ENCODE measurements at places on chromosomes 13 and 19. TPM values are rescaled to one million over a fixed set of nuclear protein-coding genes. Genes with fewer than 3 reads are reported as not detected.

RYR1 gene
- not detected for total RNA-seq

KLC3 gene
- 0.37 TPM for total RNA-seq

POSTN gene
- not detected for total RNA-seq

DNA sequence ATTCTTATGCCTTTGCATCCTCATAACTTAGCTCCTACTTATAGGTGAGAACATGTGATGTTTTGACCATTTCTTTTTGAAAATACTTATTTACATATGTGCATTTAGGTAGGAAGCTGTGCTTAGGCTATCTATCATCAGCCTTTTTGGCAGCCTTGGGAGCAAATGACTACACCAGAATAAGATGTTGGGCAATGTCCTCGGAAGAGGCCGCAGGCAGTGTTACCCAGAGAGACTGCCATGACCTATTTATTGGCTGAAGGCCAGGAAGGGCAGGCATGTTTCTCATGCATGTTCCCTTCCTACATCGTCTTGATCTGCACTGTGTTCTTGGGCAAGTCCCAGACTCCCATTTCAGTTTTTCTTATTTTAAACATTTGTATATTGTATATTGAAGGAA is 122.3 kb downstream of the B3GLCT start:
- H3K27ac ChIP-seq: no peak overlapping the region
- no peaks in the 10 kb centered on the region for H3K36me3 ChIP-seq
- DNase-seq: no peak
- no peaks in the 10 kb centered on the region for H3K27me3 ChIP-seq
- no peak overlapping the region for H3K4me3 ChIP-seq

DNA sequence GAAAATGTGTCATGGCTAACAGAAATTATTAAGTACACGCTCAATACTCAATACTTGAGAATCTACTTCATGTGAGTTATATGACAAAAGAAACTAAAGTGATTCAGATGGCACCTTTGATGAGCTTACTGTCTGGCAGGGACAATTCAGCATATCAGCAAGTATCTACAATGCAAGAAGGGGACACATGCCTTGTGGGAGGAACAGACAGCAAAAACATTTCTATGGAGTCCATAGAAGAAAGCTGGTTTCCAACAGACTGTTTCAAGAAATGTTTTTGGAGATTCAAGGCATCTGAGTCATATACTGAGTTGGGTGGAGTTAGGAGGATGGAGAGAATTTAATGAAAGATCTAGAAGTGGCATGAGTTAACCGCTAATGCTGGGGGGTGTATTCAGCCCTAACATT is 54.7 kb downstream of the MBNL2 start:
- no peak overlapping the region for H3K4me3 ChIP-seq
- peaks cover 28% of the 10 kb centered on the region for H3K36me3 ChIP-seq
- no peak overlapping the region for H3K27ac ChIP-seq
- H3K4me1 ChIP-seq: peaks cover 57% of the 10 kb centered on the region

- no peak overlapping the region for H3K27ac ChIP-seq
- no peaks in the 10 kb centered on the region for H3K27me3 ChIP-seq
- no peak overlapping the region for H3K4me3 ChIP-seq
- H3K4me1 ChIP-seq: no peaks in the 10 kb centered on the region
Measured at GRCh38 chr19:54969647-54970046, 3.5 kb downstream of the NLRP2 start.

DNA sequence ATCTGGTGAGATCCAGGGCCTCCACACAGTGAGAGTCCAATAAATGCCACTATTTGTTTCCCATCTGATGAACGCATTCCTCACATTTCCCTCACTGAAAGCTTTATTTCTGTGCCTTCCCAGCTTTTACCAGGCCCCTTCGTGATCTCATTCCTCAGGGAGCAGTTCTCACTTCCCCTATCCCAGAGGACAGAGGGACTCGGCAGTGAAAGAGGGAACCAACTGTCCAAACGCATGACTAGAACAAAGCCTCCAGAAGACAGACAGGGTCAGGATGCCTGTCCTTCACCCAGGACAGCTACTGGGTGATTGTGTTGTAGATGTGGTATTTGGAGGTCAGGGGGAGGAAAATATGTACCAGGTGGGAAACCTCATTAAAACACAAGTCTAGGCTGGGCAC is 2.0 kb upstream of the ZBTB45 start:
- no peak for DNase-seq
- H3K4me1 ChIP-seq: peaks cover 9% of the 10 kb centered on the region
- H3K36me3 ChIP-seq: peaks cover 13% of the 10 kb centered on the region
- H3K27me3 ChIP-seq: no peaks in the 10 kb centered on the region
- no peak overlapping the region for H3K4me3 ChIP-seq

- no peak overlapping the region for H3K27ac ChIP-seq
- H3K4me1 ChIP-seq: no peaks in the 10 kb centered on the region
- no peaks in the 10 kb centered on the region for H3K27me3 ChIP-seq
- H3K36me3 ChIP-seq: no peaks in the 10 kb centered on the region
- H3K4me3 ChIP-seq: no peak overlapping the region
- DNase-seq: no peak
Measured at GRCh38 chr13:29106651-29107050, 286.5 kb downstream of the MTUS2 start.

DNA sequence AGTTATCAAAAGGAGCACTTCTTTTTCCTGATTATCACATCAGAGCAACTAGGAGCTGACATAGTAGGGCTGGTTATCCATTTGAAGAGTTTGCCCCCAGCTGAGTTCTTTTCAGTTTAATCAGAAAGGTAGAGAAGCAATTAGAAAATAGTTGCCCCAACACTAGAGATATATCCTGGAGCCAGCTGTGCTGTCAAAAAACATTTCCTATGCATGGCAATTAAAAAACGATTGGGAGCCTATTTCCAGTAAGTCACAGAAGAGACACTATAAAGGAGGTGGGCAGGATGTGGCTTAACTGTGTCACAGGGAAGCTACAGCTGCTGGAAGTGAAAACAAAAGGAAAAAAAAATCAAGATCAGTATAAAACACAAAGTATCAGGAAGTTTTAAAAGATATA is 155.7 kb upstream of the SLITRK1 start:
- DNase-seq: no peak
- H3K27ac ChIP-seq: no peak overlapping the region
- no peaks in the 10 kb centered on the region for H3K36me3 ChIP-seq
- H3K4me3 ChIP-seq: no peak overlapping the region
- no peaks in the 10 kb centered on the region for H3K4me1 ChIP-seq

Measured in SJSA1 (cell line).